HTR-8/SVneo (cell line): ENCODE measurements at places on chromosomes 7 and 10.

DNA sequence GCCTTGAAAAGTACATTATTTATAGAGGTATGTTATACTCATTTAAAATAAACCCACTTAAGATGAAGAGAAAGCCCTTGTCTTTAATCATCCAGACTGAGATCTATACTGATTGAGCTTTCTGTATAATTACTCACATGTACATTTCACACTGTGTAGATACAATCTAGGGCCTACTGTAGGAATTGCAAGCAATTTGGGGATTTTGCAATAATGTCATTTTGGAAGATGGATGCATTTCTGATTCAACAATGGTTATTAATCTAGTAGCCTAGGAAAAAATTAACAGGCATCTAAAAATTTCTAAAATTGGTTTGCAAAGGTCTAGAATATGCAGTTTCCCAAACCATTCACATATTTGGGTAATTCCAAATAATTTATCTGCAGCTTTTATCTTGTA is 132.2 kb downstream of the PDE1C start:
- no peak for DNase-seq

GRCh38 chr10:96366508-96366907 is 7.7 kb upstream of the OPALIN start:
- no peak for DNase-seq

GRCh38 chr7:80466636-80467035 is 45.2 kb downstream of the GNAT3 start:
- DNase-seq = no peak

- DNase-seq = no peak
Observed at GRCh38 chr10:50544857-50545429, 78.8 kb downstream of the SGMS1 start.

- no peak for DNase-seq
Observed at GRCh38 chr10:71963351-71964097, 671 bp upstream of the CHST3 start.

GRCh38 chr10:86443069-86443468 is 76.5 kb upstream of the GRID1 start:
- DNase-seq = no peak
